ENCODE measurements at places on chromosomes 16 and 17.

- no peak for DNase-seq
Observed at GRCh38 chr16:89064606-89065457, 28.8 kb upstream of the ACSF3 start.

- DNase-seq = no peak
Observed at GRCh38 chr17:17552351-17553216, 38.9 kb downstream of the PEMT start.

DNA sequence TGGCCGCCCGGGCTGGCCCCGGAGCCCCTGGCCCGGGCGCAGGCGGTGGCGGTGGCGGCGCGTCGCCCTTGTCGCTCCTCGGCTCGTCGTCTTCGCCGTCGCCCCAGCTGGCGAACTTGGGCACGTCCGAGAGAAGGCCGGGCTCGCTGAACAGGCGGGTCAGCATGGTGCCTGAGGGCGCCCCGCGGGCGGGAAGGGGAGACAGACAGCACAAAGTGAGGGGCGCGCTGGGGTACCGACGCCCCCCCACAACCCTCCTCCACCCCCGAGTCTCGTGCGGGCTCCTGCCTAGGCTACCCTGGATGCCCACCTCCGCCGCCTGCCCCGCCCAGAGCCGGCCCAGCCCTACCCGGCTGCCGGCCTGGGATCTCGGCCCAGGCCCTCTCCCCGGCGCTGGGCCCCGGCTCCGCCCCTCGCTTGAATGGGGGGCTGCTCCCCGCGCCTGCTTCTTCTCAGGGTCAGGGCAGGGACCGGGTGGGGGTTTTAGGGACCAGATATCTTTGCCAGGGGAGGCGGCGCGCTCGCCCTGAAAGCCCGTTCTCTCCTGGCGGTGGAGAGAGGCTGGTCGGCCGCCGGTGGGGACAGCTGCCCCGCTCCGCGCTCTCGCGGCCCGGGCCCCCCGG is 1.2 kb downstream of the NEUROD2 start:
- no peak for DNase-seq

GRCh38 chr17:80260791-80261158 is at the start of gene RNF213:
Gene RNF213 (plus strand): TSS chr17:80260852. CDS start chr17:80263682, 2,830 bp downstream.
- DNase-seq = peak; percentile 80

GRCh38 chr16:83732536-83732935 is 75.2 kb upstream of the HSBP1 start:
- no peak for DNase-seq

DNA sequence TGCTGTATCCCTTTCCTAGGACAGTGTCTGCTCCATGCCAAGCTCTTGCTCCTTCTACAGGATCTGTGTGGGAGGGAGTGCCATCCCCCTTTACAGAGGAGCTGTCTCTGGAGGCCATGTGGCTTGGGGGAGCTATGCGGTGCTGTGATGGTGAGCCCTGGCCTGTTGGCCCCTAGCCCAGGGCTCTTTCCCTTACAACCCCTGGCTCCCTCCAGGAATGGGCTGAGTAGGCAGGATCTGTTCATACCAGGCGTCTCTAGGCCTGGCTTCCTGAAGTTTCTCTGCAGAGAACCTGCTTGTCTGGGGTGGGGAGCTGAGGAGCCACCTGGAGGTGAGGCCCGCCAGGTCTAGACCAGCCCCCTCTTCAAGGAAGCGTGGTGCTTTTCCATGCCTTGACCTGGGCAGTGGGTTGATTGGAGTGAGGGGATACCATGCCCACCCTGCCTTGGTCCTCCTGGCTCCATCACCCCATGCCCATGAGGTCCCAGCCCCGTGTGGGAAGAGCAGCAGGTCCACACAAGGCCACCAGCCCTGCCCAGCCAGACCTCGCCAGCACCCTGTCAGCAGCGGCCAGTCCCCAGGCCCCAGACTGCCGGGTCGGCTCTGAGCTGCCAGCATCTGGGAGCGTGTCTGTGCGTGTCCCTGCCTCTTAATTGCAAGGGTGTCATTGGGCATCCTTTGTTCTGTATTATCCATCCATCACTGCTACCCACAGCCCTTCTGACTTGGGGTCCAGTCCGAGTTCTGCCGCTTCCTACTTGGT is 14.7 kb downstream of the LLGL2 start:
- DNase-seq = no peak

DNA sequence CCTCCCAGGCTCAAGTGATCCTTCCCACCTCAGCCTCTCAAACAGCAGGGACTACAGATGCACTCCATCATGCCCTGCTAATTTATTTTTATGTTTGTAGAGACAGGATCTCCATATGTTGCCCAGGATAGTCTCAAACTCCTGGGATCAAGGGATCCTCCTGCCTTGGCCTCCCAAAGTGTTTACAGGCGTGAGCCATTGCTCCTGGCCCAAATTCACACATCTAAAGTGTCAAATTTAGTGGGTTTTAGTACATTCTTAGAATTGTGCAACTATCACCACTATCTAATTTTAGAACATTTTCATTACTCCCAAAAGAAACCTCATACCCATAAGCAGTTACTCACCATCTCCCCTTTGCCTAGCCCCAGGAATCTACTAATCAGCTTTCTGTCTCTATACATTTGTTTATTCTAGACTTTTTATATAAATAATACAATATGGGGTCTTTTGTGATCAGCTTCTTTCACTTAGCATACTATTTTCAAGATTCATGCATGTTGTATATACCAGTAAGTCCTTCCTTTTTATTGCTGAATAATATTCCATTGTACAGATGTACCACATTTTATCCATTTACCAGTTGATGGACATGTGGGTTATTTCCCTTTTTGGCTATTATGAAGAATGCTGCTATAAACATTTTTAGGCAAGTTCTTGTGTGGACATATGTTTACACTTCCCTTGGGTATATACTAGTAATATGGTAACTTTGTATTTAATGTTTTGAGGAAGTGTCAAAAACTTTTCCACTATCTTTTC is 25.1 kb upstream of the ITGA2B start:
- no peak for DNase-seq

DNA sequence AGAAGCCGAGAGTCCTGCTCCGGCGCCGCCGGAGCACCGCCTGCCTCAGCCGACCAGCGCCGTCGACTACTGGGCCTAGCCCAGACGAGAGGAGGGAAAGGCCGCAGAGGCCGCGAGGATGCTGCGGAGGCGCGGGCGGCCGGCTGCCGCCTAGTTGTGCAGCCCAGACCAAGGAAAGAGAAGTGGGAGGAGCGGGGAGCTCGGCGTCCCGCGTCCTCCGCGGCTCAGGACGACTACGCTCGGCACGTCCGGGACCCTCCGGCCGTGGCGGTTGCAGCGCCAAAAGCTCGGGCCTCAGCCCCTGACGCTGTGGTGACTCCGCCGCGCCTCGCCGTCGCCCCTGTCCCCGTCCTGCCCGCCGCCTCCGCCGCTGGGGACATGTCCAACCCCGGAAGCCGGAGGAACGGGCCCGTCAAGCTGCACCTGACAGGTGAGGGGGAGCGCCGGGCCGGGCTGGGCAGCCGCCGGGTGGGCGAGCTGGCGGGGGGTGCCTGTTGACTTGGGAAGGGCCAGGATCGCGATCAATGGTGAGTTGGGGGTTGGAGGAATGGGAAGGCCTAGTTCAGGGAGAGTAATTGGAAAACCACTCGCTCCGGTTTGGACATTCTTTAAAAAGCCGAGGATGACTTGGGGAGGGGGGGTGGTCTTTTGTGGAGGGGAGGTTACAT is 37.7 kb downstream of the RNF135 start:
- DNase-seq = no peak

DNA sequence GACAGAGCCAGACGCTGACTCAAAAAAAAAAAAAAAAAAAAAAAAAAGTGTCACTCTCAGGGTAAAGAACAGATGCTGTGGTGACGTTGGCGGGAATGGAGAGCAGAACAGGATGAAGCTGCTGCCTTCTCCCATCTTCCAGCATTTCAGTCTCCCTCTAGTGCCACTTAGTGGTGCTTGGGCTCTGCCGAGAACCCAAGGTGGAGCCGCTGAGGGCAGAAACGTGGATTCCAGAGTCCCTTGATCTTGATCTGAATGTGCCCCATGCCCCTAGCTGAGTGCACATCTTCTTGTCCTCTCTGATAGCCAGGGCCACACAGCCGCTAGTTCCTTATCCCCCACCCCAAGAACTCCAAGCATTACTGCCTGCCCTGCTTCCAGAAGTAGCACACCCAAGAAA is 43.2 kb upstream of the FA2H start:
- DNase-seq = no peak

GRCh38 chr17:28728364-28729200 is at the start of gene NEK8:
Gene NEK8 (plus strand): TSS chr17:28728788. CDS start chr17:28728814, 26 bp downstream.
- peak; percentile 96 for DNase-seq

GRCh38 chr16:50901062-50901461 is 159.2 kb downstream of the CYLD start:
- no peak for DNase-seq

- no peak for DNase-seq
Observed at GRCh38 chr17:74280093-74280513, 6.1 kb downstream of the DNAI2 start.

DNA sequence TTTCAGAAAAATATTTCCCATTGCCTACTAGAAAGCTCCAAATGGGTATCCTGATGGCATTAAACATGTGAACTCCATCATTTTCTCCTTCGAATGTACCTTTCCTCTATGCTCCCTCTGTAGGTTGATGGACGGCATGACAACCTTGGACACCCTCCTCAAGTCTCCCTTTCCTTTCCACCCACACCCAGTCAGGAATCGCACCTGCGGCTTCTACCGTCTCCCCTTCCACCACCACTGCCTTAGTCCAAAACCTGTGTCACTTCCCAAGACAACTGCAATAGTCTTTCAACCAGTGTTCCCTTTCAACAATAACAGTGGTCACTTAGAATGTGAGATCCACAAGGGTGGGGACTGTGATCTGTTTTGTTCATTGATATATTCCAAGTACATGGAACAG is 233.1 kb upstream of the AXIN2 start:
- peak; percentile 42 for DNase-seq

DNA sequence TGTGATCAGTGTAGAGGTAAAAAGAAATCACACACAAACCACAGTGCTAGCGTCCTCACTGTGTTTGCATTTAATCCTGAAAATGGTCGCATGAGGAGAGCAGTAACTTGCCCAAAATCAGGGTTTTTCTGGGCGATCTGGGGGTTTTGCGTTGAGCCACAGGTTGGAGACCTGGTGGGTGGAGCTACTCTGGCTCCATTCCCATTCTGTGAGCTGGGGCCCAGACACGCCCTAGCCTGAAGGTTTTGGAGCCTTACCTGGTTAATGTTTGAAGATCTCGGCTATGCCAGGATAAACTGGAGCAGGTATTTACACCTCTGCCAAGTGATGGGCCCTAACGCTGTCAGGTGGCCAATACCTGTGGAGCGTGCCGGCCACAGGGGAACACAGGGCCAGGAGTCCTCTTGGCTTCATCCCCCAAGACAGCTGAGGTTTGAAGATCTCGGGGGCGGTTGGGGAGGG is 48.4 kb downstream of the MPRIP start:
- no peak for DNase-seq

Data from NAMALWA (cell line).